Natural killer cell (primary cell): ENCODE measurements at places on chromosomes 11 and 22. TPM values are rescaled to one million over a fixed set of nuclear protein-coding genes. Genes with fewer than 3 reads are reported as not detected.
A peak's percentile ranks its signal among the peaks of the same experiment; 100 is the strongest.

Gene CLCF1
- 10.3 TPM for total RNA-seq

Gene RASGRP2
- 394 TPM for total RNA-seq

Gene FDXACB1
- 3.3 TPM for total RNA-seq

Gene HORMAD2
- total RNA-seq, result not detected

Gene NAALADL1
- total RNA-seq, result 46.0 TPM

Gene C11orf52
- not detected for total RNA-seq

Gene MOV10L1
- total RNA-seq, result not detected

Gene OR4C3
- total RNA-seq, result not detected

Gene OR2AG2
- total RNA-seq, result not detected

- no peak overlapping the region for H3K4me3 ChIP-seq
- no peaks in the 10 kb centered on the region for H3K36me3 ChIP-seq
- DNase-seq, result no peak
- no peaks in the 10 kb centered on the region for H3K27me3 ChIP-seq
- H3K4me1 ChIP-seq, result peaks cover 12% of the 10 kb centered on the region
These were observed 107.2 kb downstream of the ZNF280B start for GRCh38 chr22:22401381-22401780.

DNA sequence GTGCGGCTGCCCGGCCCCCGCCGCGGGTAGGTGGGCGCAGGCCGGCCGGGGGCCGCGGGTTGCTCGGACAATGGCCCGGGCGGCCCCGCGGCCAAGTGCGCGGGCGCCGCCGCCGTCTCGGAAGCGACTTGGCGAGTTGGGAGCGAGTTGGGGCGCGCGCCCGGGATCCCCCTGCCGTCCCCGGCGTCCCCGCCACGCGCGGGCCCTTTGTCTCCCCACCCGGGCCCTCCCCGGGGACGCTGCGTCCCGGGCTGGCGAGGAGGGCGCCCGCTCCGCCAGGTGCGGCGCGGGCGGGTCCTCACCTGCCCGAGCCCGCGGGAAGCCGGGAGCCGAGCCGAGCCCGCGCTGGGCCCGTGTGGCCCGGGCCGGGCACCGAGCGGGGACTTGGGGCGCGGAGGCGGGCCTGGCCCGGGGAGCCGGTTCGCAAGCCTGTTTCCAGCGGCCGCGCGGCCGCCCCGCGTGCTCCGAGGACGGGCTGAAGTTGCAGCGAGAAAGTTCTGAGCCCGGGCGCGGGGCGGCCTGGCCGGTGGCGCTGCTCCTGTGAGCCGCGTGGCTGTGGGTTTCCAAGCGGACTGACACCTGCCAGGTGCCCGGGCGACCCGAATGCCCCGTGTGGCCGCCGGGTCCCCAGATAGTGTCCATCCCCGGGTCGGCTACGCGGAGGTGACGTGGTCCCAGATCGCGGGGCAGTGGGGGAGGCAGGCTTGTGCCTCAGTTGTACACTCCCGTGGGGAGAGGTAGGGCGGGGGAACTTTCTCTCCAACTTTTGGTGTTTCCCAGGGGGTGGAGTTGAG is 586 bp downstream of the LRP5 start:
- peak overlapping the region; percentile 7 for H3K4me3 ChIP-seq
- no peaks in the 10 kb centered on the region for H3K36me3 ChIP-seq
- peak; percentile 42 for DNase-seq
- H3K27ac ChIP-seq, result no peak overlapping the region

GRCh38 chr11:94521684-94522083 is 9.4 kb downstream of the C11orf97 start:
- peak; percentile 16 for DNase-seq
- H3K4me1 ChIP-seq, result no peaks in the 10 kb centered on the region
- H3K27ac ChIP-seq, result no peak overlapping the region
- no peaks in the 10 kb centered on the region for H3K27me3 ChIP-seq
- no peaks in the 10 kb centered on the region for H3K36me3 ChIP-seq

DNA sequence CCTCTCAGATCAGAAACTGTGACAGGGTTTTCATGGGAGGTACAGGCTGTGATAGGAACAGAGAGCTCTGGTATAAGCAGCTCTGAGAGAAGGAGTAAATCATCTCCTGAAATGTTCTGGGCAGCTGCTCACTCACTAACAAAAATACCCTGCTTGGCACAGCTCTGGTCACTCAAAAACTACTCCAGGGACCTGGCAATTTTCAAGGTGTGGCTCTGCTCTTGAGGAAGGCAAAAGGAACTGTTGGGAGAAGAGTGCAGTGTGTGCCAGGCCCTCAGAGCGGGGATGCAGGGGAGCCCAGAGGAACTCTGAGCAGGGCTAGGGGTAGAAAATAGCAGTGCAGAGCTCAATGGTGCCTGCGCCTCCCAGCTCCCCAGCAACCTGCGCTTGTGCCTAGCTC is 180.5 kb upstream of the ZBED5 start:
- H3K4me3 ChIP-seq, result no peak overlapping the region
- no peaks in the 10 kb centered on the region for H3K36me3 ChIP-seq
- no peaks in the 10 kb centered on the region for H3K4me1 ChIP-seq
- no peak overlapping the region for H3K27ac ChIP-seq

GRCh38 chr11:76698321-76699043 is 27.9 kb upstream of the LRRC32 start:
- no peak overlapping the region for H3K27ac ChIP-seq
- no peaks in the 10 kb centered on the region for H3K27me3 ChIP-seq
- H3K4me1 ChIP-seq, result no peaks in the 10 kb centered on the region
- DNase-seq, result no peak
- H3K4me3 ChIP-seq, result no peak overlapping the region

GRCh38 chr22:22520667-22521602 is 865 bp upstream of the ZNF280A start:
- H3K27ac ChIP-seq, result no peak overlapping the region
- H3K27me3 ChIP-seq, result peaks cover 3% of the 10 kb centered on the region
- H3K36me3 ChIP-seq, result no peaks in the 10 kb centered on the region
- H3K4me3 ChIP-seq, result no peak overlapping the region
- no peak for DNase-seq

GRCh38 chr11:6402561-6402981 is 12.3 kb downstream of the SMPD1 start:
- peak; percentile 28 for DNase-seq
- peaks cover 5% of the 10 kb centered on the region for H3K36me3 ChIP-seq
- no peaks in the 10 kb centered on the region for H3K27me3 ChIP-seq
- H3K27ac ChIP-seq, result peak overlapping the region; percentile 78

DNA sequence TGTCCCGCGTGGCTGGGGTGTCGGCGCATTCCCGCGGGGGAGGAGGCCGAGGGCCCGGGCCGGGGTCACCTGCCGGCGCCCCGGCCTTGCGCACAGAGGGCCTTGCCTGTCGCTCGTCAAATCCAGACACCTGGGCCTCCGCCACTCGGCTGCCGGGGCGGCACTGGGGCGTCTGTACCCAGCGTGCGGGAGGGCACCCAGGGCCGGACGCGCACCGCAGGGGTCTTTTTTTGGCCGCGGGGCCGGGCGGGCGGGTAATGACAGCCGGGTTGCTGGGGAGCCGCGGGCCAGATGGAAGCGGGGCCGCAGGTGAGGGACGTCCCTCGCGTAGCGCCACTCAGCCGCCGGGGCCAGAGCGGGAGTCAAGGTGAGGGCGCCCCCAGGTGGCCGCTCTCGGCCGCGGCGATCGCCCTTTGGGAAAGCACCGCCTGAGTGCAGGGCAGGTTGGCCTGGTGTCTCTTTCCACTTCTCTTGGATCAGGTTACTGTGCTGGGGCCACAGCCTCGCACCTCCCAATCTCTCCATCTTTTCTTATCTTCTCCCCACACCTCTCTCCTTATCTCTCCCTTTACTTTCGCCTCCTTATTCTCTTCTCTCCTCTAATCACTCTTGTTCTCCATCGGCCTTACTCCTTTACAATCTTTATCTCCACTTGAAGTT is 3.5 kb downstream of the PHLDB1 start:
- H3K27ac ChIP-seq, result no peak overlapping the region
- peak overlapping the region; percentile 20 for H3K4me3 ChIP-seq
- peaks cover 37% of the 10 kb centered on the region for H3K4me1 ChIP-seq
- peaks cover 8% of the 10 kb centered on the region for H3K27me3 ChIP-seq

DNA sequence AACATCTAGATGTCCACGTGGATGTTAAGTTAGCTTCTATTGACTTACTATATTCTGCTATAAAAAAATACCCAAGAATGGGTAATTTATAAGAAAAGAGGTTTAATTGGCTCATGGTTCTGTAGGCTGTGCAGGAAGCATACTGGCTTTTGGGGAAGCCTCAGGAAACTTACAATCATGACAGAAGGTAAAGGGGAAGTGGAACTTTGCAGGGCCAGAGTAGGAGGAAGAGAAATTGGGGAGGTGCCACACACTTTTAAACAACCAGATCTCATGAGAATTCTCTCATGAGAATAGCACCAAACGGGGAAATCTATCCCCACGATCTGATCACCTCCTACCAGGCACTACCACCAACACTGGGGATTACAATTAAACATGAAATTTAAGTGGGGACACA is 689.3 kb downstream of the METTL15 start:
- no peaks in the 10 kb centered on the region for H3K27me3 ChIP-seq
- H3K27ac ChIP-seq, result no peak overlapping the region
- no peak overlapping the region for H3K4me3 ChIP-seq
- DNase-seq, result no peak

- H3K27me3 ChIP-seq, result no peaks in the 10 kb centered on the region
- DNase-seq, result no peak
- no peaks in the 10 kb centered on the region for H3K36me3 ChIP-seq
- H3K4me3 ChIP-seq, result no peak overlapping the region
- H3K4me1 ChIP-seq, result no peaks in the 10 kb centered on the region
- no peak overlapping the region for H3K27ac ChIP-seq
These were observed 158.0 kb downstream of the DSCAML1 start for GRCh38 chr11:117638911-117639543.

GRCh38 chr11:2376751-2377451 is at the start of gene CD81:
TSS of gene CD81 (plus strand) at chr11:2377310. CDS start at chr11:2377550, 240 bp downstream.
- DNase-seq, result peak; percentile 83
- no peaks in the 10 kb centered on the region for H3K27me3 ChIP-seq
- peak within 1 kb of the TSS; percentile 73 for H3K27ac ChIP-seq

- peaks cover 5% of the 10 kb centered on the region for H3K36me3 ChIP-seq
- peaks cover 34% of the 10 kb centered on the region for H3K4me1 ChIP-seq
- peak overlapping the region; percentile 69 for H3K27ac ChIP-seq
- peaks cover 3% of the 10 kb centered on the region for H3K27me3 ChIP-seq
These were observed 1.2 kb downstream of the ESRRA start for GRCh38 chr11:64306563-64306875.

DNA sequence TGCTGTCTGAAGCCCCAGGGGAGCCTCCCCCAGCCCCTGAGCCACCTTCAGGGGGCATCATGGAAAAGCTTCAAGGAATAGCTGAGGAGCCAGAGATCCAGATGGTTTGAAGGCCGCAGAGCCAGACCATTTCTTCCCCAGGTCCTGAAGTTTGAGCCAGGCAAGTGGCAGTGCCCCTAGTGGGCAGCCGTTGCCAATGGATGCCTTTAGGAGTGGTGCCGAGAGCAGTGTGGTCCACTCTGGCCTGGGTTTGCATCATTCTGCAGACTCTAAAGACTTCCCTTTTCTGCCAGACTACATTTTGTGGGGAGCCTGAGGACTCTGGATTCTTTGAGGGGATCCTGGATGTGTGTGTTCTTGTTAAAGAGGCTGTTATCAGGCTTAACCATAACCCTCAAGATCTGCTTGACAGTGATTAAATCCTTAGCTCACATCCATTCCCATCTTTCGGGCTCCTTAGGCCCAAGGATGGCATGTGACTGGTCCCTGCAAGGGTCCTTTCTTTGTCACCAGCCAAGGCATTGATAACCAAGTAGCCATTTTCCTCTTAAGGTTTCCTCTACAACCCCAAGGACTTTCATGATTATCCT is 13.1 kb downstream of the HINFP start:
- no peaks in the 10 kb centered on the region for H3K27me3 ChIP-seq
- H3K4me3 ChIP-seq, result no peak overlapping the region
- H3K4me1 ChIP-seq, result no peaks in the 10 kb centered on the region
- H3K36me3 ChIP-seq, result peaks cover 47% of the 10 kb centered on the region
- no peak overlapping the region for H3K27ac ChIP-seq
- DNase-seq, result no peak

DNA sequence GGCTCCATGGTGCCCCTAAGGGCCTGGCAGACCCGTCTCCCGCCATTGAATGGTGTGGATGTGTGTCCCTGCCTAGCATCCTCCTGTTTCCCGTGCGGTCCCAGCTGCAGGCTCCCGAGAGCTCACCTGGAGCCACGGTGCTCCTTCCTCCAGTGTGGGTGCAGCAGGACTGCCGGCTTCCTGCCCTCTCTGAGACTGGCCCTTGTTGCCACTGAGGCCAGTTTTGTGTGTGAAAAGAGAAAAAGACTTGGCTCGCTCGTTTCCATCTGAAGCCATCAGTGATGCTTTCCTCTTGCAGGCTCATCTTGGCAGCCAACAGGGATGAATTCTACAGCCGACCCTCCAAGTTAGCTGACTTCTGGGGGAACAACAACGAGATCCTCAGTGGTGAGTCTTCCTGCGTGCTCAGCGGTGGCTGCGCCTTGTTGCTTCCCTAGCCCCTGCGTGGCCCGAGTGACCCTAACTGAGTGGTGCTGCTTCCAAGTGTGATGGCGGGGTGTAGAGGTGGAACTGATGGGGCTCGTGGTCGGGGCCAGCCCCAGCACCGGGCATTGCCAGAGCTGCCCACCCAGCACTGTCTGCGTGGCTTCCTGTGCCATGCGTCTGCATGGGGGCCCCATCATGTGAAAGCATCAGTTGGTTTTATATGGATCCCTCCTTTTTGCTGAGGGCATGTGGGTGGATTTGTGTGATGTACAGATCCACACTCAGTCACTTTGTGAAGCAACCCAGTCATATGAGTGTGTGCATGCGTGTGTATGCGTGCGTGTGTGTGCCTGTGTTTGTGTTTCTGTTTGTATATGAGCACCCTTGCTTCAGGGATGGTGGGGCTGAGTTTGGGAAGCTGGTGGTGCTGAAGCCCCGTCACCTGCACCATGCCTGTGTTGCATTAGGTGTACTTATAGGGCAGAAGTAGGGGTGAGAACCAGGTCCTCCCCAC is 22.4 kb downstream of the TANGO2 start:
- H3K27me3 ChIP-seq, result no peaks in the 10 kb centered on the region
- H3K4me3 ChIP-seq, result no peak overlapping the region
- no peak overlapping the region for H3K27ac ChIP-seq
- DNase-seq, result no peak

- peaks cover 49% of the 10 kb centered on the region for H3K4me1 ChIP-seq
- H3K36me3 ChIP-seq, result peaks cover 2% of the 10 kb centered on the region
- H3K27ac ChIP-seq, result peak within 1 kb of the TSS; percentile 83
- no peaks in the 10 kb centered on the region for H3K27me3 ChIP-seq
- peak within 1 kb of the TSS; percentile 90 for H3K4me3 ChIP-seq
These were observed at the start of gene CD44 for GRCh38 chr11:35138943-35139721. TSS of gene CD44 (plus strand) at chr11:35139171. CDS start at chr11:35139304, 133 bp downstream.

GRCh38 chr11:5285703-5286340 is 15.9 kb downstream of the OR51B4 start:
- no peaks in the 10 kb centered on the region for H3K27me3 ChIP-seq
- no peak overlapping the region for H3K4me3 ChIP-seq
- no peaks in the 10 kb centered on the region for H3K4me1 ChIP-seq
- no peaks in the 10 kb centered on the region for H3K36me3 ChIP-seq

DNA sequence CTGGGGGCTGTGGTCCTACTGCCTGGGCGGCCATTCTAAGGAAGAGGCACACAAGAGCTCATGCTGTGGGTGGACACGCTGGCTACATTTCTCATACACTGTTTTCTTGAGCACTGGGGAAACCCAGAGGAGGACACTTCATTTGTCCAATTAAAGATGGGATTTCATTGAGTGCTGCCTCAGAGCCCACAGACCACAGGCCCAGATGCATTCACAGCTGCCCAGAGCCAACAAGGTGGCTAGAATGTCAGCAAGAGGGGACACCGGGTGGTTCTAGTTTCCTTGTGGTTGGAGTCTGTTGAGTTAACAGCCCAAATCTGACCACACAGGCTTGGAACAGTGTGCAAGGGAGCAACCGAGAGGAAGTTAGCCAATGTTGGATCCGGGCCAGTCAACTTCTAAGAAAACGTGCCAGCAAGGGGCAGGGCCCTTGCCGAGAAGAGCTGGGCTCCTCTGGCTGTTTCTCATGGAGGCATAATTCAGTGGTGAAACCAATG is 35.0 kb upstream of the SORL1 start:
- H3K27ac ChIP-seq, result peak overlapping the region; percentile 70
- H3K36me3 ChIP-seq, result no peaks in the 10 kb centered on the region
- no peak overlapping the region for H3K4me3 ChIP-seq
- H3K4me1 ChIP-seq, result peaks cover 32% of the 10 kb centered on the region
- no peaks in the 10 kb centered on the region for H3K27me3 ChIP-seq
